Amniotic epithelial cell (primary cell): ENCODE measurements at places on chromosomes 6 and 20.

GRCh38 chr20:63167026-63167917 lies 48.7 kb downstream of the YTHDF1 start:
- DNase-seq = no peak

- DNase-seq = peak; percentile 0
Observed at GRCh38 chr6:151561238-151561637, 67.4 kb downstream of the CCDC170 start.

GRCh38 chr20:5689463-5689862 lies 60.7 kb upstream of the SHLD1 start:
- DNase-seq = no peak

- peak; percentile 75 for DNase-seq
Observed at GRCh38 chr6:89895276-89895874, 1.1 kb downstream of the GJA10 start.

DNA sequence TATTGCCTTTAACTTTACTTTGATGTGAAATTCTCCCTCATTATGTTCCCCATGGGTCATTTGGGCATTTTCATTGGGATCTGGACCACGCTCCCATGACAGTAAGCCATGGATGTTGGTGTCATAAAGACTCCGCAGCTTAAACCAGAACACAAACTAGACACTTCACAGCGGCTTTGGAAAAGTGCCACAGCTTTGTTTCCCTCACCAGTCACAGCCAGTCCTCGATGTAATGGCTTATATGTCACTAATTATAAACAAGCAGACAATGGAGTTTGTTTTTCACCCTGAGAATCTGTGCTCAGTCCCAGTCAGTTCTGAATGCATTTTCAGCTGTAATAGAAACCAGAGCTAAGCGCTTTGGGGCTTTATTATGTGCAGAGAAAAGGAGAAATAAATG lies 23.2 kb upstream of the DAAM2 start:
- DNase-seq = no peak

DNA sequence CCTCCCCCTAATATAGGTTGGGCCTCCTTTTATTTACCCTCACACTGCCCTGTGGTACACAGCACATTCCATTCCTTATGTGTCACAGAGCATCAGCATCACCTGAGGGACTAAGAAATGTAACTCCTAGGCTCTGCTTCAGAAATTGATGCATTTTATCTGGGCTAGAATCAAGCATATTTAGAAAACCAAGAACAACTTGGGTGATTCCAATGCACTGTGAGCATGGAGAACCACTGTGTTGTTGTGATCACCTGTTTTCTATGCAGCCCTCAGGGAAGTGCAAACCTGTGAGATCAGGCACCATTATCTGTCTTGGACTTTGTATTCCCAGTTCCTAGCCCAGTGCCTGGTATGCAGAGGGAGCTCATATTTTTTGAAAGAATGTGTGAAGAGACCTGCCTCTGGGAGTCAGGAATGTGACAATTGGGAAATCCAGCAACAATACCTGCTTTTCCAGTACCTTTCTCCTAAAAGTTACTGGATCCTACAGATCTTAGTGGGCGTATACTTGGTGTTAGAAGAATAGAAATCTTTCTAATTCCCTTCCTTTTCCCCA lies 7.0 kb downstream of the KAT14 start:
- DNase-seq = no peak

DNA sequence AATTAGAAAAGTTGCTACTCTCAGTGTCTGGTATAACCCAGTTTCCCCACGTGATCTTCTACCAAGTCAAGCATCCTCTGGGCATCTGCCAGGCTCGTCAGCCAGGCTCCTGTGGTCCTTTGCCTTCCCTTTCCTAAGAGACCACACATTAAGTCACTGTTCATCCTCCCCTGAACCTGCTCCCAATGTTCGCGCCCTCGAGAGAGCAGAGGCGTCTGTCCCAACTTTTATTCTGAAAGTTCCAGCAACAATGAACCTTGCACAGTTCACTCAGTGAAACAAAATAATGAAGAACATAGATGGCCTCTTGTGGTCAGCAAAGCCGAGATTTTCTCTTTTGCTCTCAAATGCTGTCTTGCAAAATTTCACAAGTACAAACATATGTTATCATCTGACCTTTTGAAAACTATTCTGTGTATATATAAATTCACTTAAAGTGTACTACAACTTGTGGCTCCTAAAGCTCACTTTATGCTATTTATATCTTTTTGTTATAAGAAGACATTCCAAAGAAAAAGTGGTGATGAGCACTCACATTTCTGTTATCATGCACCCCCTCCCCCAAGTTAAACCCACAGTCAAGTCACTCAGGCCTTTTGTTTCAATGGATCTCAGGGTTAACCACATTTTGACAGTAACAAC lies 39.2 kb upstream of the NHSL1 start:
- DNase-seq = peak; percentile 68
